IMR-90 (cell line): ENCODE measurements at places on chromosomes 3 and 15. TPM values are rescaled to one million over a fixed set of nuclear protein-coding genes. Genes with fewer than 3 reads are reported as not detected.

GRCh38 chr3:107055181-107055942 lies 321.9 kb upstream of the CCDC54 start:
- no peak for DNase-seq

- DNase-seq = no peak
Observed at GRCh38 chr3:70110066-70110465, 110.5 kb downstream of the SAMMSON start.

DNA sequence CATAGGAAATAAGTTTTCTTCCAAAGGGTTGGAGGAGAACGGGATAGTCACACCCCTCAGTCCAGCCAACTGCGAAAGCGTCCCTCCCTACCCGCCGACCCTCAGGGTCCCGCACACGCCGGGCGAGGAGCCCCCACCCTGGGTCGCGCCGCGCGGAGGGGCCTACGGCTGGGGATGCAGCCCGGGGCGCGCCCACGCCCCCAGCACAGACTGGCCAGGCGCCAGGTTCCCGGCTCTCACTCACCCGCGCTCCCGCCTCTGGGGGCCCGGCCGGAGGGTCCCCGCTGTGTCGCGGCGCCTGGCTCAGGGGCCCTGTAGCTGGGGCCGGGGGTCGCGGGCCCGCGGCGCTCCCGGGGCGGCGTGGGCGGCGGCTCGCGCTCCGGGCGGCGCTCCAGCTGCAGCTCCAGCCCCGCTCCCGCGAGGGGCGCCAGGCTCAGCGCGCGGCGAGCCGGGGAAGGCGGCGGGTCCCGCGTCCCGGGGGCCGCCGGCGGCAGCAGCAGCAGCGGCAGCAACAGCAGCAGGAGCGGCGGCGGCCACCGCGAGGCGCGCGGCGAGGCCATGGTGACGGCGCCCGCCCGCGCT lies 375 bp downstream of the HEG1 start:
- DNase-seq = peak; percentile 20

DNA sequence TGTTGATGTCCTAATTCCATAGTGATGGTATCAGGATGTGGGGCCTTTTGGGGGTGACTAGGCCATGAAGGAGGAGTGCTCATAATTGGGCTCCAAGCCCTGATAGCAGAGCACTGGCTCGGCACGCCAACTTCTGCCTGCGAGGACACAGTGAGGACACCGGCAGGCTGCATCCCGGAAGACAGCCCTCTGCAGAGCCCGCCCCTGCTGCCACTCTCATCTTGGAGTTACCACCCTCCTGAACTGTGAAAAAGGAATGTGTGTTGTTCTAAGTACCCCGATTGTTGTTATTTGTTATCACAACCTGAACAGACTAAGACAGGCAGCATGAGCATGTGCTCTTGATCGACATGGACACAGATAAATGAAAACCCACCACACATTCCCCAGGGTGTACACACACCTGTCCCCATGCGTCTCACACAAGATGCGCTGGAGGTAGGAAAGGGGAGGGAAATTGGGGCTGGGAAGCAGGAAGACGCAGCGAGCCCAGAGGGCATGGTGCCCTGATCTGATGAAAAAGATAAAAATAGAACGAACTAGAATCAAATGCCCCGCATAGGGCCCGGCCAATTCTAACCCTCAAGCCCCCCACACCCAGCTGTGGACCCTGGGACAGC lies 40.1 kb downstream of the RPN1 start:
- no peak for DNase-seq

DNA sequence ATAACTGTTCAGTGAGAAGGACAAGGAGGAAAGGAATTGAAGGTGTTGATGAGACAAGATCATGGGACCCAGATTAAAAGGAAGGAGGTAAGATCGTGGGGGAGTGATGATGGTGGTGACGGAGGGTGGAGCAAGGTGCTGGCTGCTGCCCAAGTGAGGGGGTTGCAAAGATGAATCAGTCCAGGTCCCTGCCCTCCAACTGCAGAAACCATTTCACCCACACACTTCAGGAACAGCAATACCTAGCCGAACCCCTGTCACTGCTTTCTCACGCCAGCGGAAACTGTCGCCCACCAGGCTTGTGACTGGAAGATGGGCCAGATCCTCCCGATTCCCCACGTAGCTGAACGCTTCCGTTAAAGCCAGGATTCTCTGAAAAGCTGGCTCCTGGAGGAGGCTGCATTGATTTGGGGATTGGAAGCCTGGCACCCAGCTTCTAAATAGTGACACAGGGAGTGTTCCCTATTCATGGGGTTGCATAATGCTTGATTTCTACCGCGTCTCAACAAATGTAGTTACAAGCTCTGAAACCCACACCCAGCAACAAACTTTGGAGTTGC lies 3.2 kb upstream of the LSG1 start:
- DNase-seq = no peak

DNA sequence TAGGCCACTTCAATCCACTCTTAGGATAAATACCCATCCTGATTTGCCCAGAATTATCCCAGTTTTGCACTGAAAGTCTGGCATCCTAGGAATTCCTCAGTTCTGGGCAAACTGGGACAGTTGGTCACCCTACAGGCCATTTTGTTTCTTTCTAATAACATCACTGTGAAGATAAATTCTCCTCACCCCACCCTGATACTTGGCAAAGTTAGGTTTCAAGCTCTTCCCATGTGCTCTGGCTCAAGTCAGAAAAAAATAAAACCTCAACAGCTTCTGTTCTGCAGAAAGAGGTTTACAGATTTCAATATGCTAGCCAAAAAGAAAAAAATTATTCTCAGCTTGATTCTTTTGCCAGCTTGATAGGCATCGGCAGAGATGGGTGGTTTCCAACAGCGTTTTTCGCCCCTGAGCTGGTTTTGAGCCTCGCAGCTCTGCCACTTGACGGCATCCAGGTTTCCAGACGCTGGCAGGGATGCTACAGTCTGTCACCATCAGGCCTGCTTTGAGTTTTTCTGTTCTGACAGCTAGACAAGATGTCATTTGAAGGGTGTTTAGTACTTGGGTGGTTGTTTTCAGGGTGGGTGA lies 171.4 kb downstream of the SSR3 start:
- DNase-seq = no peak

DNA sequence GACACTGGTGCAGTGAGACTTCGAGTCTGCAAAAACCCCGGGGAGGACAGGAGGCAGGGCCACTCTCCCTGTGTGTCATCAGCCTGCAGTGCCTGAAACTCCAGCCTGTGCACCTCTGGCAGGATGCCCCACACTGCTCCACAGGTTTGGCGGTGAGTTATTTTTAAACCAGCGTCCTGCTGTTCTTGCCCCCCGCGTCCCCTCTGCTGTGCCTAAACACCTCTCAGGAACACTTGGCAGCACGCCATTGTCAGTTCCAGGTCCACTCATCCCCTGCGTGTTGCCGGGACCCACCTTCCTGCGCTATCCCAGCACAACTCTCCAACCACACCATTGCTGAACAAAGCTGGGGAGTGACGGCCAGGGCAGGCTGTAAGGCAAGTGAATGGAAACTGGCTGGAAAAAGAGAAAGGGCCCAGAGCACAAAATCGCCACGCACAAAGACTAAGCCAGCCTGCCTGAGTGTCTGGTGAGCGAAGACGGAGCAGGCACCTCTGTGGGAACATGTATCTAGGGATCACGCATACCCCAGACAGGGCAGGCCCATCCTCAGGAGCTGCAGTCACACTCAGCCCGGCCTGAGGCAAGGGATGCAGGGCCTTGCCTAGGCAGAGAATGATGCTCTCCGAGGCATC lies 3.1 kb upstream of the PLA2G4F start:
- DNase-seq = no peak

The PTX3 gene
- total RNA-seq = 96.7 and 97.9 TPM in 2 replicates

The TGM4 gene
- under 0.01 TPM in 1 of 2 replicates, not detected in the other for total RNA-seq

The MYRIP gene
- not detected in 2 replicates for total RNA-seq

The IQCF5 gene
- not detected in 2 replicates for total RNA-seq

The TMC3 gene
- total RNA-seq = not detected in 2 replicates

The LRTM1 gene
- not detected in 2 replicates for total RNA-seq

The CHRFAM7A gene
- total RNA-seq = 0.18 TPM in 1 of 2 replicates, not detected in the other

The STT3B gene
- total RNA-seq = 86.4 and 143 TPM in 2 replicates

The FMN1 gene
- 17.6 and 29.4 TPM in 2 replicates for total RNA-seq

The GP9 gene
- not detected in 2 replicates for total RNA-seq
